ENCODE measurements at places on chromosomes 7 and 10.

DNA sequence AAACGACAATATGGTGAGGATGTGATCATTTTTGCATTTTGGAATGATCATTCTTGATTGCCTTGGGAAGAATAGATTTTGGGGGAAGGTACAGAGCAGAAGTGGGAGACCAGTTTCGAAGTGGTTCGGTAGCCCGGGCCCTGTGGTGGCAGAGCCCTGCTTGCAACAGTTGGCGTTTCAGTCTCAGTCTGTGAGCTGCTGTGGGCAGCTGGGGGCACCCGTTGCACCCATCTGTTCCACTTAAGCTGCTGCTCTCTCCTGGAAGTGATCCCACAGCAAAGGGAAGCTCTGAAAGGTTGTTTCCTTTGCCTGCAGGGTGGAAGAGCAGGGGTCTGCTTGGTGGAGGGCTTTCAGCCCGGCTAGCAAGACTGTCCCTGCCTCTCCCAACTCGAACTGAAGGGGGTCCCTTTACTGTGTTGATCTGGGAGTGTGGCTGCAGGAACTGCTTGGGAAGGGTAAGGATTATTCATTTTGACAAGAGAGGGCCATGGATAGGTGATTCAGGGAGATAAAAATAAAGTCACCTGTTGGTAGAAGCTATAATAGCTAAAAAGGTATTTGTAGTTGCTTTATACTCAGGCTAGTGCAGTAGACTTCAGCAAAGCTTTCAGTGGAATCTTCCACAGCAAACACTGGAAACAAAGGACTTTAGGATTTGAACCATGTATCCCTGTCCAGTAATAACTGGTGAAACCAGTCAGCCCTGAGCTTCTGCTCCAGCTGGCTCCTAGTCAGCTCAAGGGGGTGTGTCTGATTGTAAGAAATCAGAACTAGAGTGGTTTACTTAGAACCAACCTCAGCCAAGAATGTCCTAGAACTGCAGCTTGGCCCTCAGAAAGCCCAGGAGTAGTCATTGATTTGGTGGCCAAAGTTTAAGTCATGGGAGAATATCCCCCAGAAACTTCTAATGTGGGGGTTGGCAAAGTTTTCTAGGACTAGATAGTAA lies 53.1 kb upstream of the PDCD4 start:
- no peak for DNase-seq

DNA sequence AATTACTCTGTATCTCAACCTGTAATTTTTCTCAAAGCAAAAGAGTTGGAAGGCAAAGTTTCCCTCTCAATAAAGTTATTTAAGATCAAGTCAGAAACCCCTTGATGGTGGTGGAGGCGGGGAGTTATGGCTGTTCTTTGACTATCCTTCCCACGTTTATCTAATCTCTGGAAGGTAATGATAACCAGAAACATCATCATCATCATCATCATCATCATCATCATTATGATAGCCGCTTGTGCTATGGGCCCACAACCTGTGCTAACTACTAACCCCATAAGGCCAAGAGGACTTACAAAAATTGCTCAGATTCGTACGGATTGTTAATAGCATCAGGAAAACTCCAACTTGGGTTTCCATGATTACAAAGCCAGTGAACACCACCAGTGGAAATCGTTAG lies 502.3 kb downstream of the SH2D4B start:
- DNase-seq: no peak

- no peak for DNase-seq
Observed at GRCh38 chr7:107592361-107593024, 12.4 kb downstream of the BCAP29 start.

DNA sequence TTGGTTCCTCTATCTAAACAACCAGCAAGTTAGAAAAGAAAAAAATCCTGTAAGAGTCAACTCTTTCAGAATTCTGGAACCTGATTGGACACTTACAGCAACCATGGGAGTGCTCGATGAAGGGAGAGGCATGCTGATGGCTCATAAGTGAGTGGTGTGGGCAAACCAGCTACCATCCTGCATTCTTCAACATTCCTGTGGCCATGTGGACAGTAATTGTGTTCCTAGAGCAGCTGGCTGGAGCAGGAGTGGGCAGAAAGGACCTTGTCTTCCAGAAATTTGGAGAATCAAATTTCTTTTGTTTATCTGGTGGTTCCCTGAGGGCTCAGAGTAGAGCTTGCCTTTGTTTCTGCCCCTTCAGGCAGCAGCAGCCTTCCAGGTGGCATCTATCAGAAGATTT lies 22.5 kb upstream of the MYL7 start:
- DNase-seq: no peak

DNA sequence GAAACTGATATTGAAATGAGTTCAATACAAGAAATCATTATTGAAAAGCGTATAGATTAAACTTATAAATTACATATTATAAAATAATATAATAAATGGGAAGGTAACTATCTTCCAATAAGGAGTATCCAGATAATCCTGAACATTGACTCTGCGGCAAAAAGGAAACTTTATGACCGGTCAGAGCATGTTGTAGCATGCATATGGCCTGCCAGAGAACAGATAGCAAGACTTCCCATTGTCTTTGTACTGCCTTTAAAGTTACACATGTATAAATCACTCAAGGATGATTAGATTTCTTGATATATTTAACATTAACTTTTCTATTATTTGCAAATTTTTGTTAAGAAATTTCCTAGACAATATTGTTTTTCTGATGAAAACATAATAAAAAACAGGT lies 56.2 kb upstream of the ETV1 start:
- no peak for DNase-seq

GRCh38 chr7:37448636-37449361 lies at the start of gene ELMO1:
TSS of gene ELMO1 (minus strand) at chr7:37448864. CDS start at chr7:37342690, 106,174 bp downstream.
- peak; percentile 67 for DNase-seq

All from stimulated activated CD4-positive, alpha-beta T cell treated with anti-CD3 and anti-CD28 coated beads, Interleukin-2, amount 100 ng/mL, for 48 hours (primary cell).